Central memory CD4-positive, alpha-beta T cell (primary cell): ENCODE measurements at places on chromosomes 16 and 17.

- no peak for DNase-seq
Measured at GRCh38 chr16:26569793-26570192, 496.9 kb upstream of the C16orf82 start.

- DNase-seq, result no peak
Measured at GRCh38 chr17:62965174-62965685, 805 bp upstream of the TANC2 start.

- no peak for DNase-seq
Measured at GRCh38 chr17:41003926-41004325, 4.2 kb upstream of the KRTAP3-2 start.

DNA sequence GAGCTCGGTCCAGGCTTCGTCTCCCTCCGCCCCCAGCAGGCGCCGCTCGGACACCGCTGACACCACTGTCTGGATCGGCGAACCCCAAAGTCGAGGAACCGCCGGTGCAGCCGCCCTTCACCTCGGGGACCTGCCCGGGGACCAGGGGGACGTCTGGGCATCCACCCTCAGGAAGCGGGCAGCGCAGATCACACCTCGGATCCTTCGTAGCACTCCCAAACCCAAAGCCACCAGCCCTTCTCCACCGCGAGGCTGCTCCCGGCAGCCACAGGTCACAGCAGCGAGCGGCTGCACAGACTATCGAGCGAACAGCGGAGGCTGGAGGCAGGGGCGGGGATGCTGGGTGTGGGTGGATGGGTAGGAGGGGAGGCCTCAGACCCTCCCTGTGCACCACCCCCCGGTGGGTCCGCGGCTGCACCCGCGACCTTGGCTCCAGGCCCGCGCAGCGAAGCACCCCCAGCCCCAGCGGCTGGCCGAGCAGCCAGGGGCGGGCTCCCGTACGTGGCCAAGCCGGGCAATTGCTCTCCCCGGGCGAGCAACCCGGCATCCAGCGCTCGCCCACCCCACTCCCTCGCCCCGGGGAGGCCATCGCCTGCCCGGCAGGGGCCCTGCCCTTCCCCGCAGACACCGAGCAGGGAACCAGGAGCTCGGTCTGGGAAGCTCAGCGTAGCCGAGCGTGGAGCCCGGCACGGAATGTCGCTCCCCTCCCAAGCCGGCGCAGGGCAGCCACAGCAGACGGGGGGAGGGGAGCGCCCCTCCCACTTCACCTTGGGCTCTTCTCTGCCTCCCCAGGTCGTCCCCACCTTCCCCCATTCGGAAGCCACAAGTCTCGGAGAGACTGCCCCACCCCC lies 1.0 kb downstream of the SDK2 start:
- no peak for DNase-seq

DNA sequence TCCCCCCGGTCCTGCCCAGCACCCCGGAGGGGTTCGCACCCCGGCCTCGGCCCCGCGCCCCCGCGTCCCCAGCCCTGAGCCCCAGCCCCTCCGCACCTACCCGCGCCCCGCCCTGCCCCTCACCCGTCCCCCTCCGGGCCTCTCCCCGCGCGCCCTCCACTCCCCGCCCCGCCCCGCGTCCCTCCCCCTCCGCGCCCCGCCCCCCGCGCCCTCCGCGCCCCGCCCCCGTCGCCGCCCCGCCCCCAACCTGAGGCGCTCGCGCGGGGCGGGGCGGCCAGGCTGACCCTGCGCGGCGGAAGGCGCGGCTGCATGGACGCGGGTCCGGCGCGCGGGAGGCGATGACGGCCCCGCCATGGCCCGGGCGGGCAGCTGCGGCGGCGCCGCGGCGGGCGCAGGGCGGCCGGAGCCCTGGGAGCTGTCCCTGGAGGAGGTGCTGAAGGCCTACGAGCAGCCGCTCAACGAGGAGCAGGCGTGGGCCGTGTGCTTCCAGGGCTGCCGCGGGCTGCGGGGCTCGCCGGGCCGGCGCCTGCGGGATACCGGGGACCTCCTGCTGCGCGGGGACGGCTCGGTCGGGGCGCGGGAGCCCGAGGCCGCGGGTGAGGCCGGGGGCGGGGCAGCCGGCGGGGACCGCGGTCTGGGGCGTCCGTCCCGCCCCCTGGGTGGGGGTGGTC lies at the start of gene SPIRE2:
Gene SPIRE2, plus strand, starts transcription at position 277 of the 671 bp plus-strand sequence. Its CDS starts 76 bp downstream, at position 353.
- peak; percentile 69 for DNase-seq

DNA sequence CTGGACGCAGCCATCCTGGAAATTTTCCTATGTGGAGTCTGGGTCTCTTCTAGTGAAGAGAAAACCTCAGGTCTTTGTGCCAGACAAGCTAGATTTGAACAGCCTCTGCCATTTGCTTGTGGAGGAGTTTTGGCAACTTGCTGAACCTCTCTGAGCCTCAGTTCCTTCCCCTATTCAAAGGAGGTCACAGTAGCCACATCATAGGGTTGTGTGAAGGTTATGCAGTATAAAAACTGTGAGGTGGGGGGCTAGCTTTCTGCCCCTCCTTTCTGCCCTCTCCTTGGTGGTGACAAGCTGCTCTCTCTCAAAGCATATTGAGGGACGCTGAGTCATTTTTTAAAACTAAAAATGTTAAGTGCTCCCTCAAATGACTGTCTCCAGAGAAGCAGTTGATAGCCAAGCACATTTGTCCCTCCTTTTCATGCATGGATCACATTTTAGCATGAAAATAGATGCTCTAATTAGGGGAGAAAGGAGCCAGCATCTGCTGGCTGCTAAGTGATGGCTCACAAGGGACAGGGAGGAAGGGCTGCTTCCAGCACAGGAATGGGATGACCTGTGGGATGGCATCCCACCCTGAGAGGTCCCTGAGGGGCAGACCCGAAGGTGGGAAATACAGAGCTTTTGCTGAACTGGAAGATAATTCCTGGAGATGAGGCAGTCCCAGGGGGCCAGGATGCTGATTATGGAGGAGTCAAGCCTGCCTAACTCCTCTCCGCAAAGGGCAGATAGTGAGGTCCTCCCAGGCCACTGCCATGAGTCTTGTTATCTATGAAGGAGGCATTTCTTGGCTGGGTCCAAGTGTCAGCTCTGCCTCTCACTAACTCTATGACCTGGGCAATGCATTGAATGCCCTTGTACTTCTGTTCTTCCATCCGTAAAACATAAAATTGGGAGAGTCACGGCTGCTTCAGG lies 218.8 kb downstream of the RAB11FIP4 start:
- DNase-seq, result no peak

GRCh38 chr17:75712446-75712845 lies 8.8 kb upstream of the ITGB4 start:
- DNase-seq, result no peak

DNA sequence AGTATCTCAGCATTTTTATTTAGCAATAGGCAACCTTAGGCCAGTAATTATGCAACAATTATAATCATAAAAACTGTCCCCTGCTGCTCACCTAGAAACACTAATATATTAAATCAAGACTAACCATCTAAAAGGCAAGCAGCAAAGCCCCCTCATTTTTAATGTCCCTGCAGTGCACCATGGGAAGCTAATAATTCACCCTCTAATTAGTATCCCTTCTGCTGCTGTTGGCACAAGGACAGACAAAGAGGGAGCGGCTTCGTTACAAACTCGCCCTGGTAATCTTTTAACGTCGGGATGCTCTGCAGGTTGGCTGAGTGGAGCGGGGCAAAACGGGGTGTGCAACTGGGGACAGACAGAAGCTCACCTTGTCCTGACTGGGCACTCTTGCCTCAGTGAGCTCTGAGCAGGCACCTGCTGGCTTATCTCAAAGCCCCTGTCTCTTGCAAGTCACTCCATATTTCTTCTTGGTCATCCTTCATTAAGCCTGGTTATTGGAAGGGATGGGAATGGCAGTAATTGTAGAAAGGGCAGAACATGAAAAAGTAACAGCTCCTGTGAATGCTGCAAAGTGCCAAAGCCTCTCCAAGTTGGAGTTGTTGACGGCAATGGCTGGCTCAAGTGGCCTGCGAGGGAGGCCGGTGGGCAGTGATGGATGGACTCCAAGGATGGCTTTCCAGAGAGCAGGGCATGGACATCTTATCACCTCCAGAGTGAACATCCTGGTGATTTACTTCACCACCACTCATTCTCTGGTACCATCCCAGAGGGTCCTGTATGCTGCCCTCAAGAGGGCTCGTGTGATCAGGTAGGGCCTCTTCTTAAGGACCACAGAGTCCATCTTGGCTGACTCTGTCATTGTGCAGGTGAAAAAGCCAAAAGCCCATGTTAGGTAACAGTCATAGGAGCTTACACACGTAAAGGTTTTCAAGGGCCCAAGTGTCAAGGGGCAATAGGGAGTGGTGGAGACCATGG lies 219.6 kb upstream of the N4BP1 start:
- DNase-seq, result no peak

GRCh38 chr17:83012868-83013778 lies 66.3 kb upstream of the METRNL start:
- no peak for DNase-seq
